ENCODE measurements at places on chromosomes 1 and 21. TPM values are rescaled to one million over a fixed set of nuclear protein-coding genes. Genes with fewer than 3 reads are reported as not detected.

The CLCA1 gene
- total RNA-seq = not detected

The RGS4 gene
- 628 TPM for total RNA-seq

The VANGL2 gene
- not detected for total RNA-seq

The KAZN gene
- total RNA-seq = 5.3 TPM

The RPE65 gene
- not detected for total RNA-seq

The RSPH1 gene
- 0.13 TPM for total RNA-seq

The KCNE1 gene
- total RNA-seq = 0.53 TPM

The MR1 gene
- 33.4 TPM for total RNA-seq

The LCE4A gene
- not detected for total RNA-seq

The LBR gene
- 32.2 TPM for total RNA-seq

The KRTAP10-5 gene
- total RNA-seq = not detected

The ACKR1 gene
- total RNA-seq = not detected

The C1QA gene
- 0.13 TPM for total RNA-seq

The TNFRSF8 gene
- not detected for total RNA-seq

The TTC4 gene
- 19.4 TPM for total RNA-seq

The FAM229A gene
- 0.99 TPM for total RNA-seq

The NR1I3 gene
- total RNA-seq = not detected

The TINAGL1 gene
- total RNA-seq = 212 TPM

The LCE6A gene
- not detected for total RNA-seq

The GBP7 gene
- total RNA-seq = not detected

The RAB25 gene
- total RNA-seq = not detected

All from aortic smooth muscle cell (primary cell).